ENCODE measurements at places on chromosomes 4 and X.

DNA sequence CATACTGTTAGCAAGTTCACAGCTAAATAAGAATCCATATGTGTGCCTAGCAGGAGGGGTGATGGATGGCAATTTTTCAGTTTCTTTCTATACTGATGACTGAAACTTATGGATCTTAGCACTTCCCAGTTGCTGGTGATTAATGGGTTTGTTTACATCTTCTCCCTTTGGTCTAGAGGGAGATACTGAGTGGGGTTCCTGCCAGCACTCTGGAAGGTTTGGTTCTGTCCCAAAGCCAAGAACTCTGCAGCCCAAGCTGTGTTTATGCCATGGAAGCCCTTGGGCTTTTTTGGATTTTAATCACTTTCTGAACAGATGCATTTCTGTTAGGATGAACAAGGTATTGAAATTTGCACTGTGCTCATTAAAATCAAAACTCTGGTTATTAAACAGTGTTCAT, 43.5 kb downstream of the DDIT4L start:
- DNase-seq: no peak

DNA sequence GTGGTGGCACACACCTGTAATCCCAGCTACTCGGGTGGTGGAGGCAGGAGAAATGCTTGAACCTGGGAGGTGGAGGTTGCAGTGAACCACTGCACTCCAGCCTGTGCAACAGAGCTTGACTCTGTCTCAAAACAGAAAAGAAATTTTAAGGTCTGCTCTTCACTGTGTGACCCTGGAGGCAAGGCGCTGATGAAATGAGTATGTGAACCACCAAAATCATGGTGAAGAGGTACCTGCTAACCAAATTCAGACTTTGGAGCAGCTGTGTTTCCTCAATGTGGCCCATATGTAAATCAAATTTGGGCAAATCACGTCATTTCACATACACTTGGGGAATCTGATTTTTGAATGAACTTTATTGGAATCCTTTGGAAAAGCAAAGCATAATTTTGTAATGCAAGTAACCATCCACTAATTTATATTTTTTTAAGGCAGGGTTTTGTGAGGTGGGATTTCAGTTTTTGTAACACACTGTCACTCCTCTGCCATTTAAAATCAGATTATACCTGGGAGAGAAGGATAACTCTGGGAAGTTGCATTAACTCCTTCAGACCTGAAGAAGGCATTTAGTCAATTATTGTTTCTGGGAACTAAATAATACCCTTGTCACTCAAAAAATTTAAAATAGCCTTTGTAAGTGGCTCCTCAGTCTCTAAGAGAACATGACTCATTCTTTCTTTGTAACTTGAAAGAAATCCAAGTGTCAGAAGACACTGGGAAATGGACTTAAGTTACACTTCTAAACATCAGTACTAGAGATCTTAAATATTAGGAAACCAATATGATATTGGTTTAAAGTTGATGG, 24.0 kb downstream of the DOCK11 start:
- no peak for DNase-seq

GRCh38 chr4:14449308-14449707, 553.0 kb upstream of the CPEB2 start:
- DNase-seq: no peak

DNA sequence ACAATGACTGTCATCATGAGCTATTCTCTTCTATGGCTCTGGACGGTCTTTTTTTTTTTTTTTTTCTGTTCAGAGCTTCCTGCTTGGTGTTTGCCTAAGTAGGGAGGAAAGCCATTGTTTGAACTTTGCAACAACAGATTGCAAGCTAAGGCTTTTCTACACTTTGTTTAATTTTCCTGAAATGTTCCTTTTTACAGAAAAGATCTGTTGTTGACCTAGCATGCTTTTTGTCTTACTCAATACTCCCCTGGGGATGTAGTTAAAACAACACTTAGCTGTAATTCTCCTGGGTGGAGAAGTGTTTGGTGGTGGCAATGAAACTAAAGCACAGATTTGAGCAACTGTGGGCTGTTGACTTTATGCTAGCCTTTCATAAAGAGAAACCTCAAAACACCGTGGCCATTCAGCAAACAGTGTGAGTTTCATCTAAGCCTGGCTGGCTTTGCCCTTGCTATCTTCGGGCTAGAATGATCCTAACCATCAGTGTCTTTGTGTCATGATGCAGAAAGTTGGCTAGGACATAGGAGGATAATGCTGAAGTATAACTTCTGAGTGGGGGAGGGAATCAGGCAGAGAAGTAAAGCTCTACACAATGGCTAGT, 110.5 kb downstream of the ANXA3 start:
- no peak for DNase-seq

- DNase-seq: no peak
Measured at GRCh38 chr4:173834151-173834550, 304.1 kb upstream of the HAND2 start.

DNA sequence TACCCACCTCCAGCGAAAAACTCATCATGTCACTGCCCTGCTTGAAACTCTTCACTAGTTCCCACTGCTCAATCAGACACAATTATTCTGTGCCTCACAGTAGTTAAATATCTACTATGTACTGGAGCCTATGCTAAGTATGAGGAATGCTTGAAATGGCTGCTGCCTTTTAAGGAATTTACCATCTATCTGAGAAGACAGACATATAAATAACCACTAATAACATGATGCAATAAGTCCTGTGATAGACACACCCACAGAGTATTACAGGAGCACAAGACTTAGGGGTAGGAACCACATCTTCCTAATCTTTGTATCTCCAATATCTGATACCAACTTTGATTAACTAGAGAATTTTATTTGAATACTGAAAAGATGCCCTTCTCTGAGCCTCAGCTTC, 21.1 kb downstream of the SLC25A53 start:
- no peak for DNase-seq
